NCI-H524 (cell line): ENCODE measurements at places on chromosomes 5 and 9.

- peak; percentile 55 for DNase-seq
Observed at GRCh38 chr9:2622461-2623287, 1.1 kb downstream of the VLDLR start.

- no peak for DNase-seq
Observed at GRCh38 chr5:175741556-175741955, 83.7 kb downstream of the HRH2 start.

GRCh38 chr5:81212211-81212751 lies 20.8 kb upstream of the CKMT2 start:
- no peak for DNase-seq

DNA sequence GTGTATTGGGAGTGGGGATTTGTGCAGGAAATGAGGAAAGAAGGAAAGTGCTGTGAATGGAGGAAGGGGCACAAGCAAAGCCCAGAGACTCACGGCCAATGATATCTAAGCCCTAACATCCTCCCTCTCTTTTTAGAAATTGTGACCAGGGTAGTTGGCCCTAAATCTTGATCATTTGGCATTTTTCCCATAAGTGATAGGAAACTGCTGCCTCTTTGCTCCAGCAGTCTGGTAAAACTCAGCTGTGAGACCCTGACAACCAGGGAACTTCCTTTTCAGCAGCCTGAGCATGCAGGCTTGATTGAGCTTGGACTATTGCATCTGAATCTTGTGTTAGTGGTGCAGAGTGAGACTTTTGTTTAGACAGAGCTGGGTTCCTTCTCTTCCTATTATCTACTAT lies 9.6 kb upstream of the ADRB2 start:
- no peak for DNase-seq

- no peak for DNase-seq
Observed at GRCh38 chr5:23302438-23302837, 205.0 kb upstream of the PRDM9 start.

GRCh38 chr5:137199966-137200365 lies 299.2 kb downstream of the SPOCK1 start:
- DNase-seq: peak; percentile 38

- DNase-seq: no peak
Observed at GRCh38 chr5:109929911-109930310, 240.2 kb downstream of the MAN2A1 start.

GRCh38 chr5:39970117-39970798 lies 545.5 kb upstream of the DAB2 start:
- no peak for DNase-seq

GRCh38 chr5:159100025-159100781 lies 487 bp upstream of the EBF1 start:
- DNase-seq: peak; percentile 97

DNA sequence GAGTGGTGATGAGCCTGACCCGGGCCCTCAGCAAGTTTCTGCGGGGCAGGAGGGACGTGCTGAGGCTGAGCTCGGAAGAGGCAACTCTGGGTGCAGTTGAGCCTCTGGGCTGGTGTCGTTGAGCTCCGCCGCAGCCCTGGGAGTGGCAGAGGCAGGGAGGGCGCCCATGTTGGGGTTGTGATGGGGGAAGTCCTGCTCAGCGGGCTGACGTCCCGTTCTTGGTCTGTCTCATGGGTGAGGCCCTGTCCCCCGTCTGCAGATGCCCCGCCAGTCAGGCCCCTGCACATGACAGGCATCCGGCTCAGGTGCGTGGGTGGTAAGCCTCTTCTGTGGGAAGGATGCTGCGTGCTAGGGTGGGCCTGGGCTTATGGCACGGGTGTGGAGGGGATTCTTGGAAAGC lies 64.3 kb downstream of the RXRA start:
- DNase-seq: no peak

GRCh38 chr5:180637962-180638680 lies 11.3 kb downstream of the FLT4 start:
- no peak for DNase-seq

DNA sequence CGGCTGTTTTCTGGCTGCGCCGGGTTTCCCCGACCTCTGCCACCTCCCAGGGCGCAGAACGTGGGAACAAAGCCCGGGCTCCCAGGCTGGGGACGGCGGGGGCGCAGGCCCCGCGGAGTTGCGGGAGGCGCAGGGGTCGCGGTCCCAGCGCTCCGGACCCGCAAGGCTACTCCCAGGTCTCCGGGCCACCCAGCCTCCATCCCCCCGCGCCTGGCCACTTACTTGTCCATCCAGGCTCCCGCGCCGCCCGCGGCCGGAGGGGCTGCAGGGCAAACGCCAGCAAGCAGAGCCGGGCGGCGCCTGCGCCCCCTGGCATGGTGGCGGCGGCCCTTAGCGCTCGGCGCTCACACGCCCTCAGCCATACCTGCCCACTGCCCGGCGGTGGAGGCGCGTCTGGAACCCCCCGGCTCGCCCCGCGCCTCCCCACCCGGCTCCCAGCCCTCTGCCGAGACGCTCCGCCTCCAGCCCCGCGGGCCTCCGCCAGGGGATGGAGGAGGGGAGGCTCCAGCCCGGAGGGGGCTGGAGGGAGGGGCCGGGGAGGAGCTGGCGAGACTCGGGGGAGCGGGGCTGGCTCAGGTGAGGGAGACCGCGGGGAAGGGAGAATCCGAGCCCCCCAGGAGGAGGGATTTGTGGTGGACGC lies at the start of gene ADAM19:
Gene ADAM19, minus strand, starts transcription at position 395 of the 640 bp plus-strand sequence. Its CDS starts 79 bp downstream, at position 316.
- DNase-seq: peak; percentile 50

- no peak for DNase-seq
Observed at GRCh38 chr5:117713585-117714198, 1139.1 kb upstream of the SEMA6A start.

DNA sequence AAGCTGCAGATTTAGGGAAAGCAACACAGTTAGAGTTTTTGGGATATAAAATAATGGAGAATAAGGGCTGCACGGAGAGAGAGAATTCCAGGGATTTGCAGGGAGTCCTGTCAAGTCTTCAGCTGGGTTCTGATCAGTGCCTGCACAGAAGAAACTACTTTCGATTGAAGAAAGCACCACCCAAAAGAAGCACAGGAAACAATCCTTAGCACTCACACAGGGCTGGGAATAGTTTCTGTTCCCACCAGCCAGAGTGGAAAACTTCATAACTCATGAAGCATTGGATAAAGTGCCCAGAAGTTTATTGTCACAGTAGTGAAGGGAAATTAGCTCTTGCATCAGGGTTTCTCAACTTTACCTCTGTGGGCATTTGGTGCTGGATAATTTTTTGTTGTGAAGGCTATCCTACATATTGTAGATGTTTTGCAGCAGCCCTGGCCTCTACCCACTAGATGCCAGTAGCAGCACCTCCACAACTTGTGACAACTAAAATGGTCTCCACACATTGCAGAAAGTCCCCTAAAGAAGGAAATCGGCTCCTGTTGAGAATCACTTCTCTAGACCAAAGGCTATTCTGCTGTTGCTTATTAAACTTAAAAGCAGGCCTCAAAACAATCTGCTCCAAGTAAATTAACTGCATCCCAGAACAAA lies 71.0 kb upstream of the FAM120A start:
- no peak for DNase-seq

- no peak for DNase-seq
Observed at GRCh38 chr5:141915881-141916336, 7.8 kb upstream of the DELE1 start.
